ENCODE measurements at places on chromosomes 6 and 20.

DNA sequence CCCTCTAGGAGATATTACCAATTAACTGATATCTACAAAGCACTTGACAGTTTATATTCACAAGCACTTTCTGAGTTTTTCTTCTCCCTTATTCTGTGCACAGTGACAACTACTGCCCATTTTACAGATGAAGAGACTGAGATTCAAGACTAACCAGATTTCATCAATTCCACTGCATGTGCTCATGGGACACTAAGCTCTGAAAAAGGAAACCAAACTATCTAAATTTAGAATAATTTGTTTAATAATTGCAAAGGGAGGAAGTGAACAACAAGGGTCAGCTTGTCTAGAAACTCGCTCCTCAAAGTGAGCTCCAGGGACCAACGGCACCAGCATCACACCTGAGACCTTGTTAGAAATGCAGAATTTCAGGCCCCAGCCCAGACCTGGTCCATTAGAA, 50.8 kb upstream of the MYLIP start:
- DNase-seq, result no peak

DNA sequence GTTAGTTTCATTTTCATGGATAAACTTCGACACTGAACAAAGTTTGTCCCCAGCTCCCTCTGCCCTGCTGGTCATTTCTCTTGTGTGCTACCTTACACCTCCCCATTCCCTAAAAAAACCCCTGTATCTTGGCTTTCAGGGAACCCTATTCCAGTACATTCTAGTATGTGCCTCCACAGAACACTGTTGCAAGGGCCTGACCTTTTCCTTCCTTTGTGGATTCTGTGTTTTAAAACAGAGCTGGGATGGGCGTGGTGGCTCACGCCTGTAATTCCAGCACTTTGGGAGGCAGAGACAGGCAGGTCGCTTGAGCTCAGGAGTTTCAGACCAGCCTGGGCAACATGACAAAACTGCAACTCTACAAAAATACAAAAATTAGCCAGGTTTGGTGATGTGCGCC, 20.6 kb upstream of the QKI start:
- no peak for DNase-seq

DNA sequence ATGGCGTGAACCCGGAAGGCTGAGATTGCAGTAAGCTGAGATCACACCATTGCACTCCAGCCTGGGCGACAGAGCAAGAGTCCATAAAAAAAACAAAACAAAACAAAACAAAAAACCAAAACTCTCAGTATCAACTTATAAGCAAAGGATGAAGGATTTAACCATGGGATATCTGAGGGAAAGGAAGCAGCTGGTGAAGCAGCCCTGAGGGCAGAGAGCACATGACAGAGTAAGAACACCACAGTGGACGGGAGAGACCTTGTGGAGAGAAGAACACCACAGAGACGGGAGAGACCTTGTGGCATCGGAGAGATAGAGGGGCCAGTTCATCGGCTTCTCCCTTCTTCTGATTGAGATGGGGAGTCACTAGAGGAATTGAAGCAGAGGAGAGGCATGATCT, 697.2 kb downstream of the HDGFL1 start:
- DNase-seq, result no peak

GRCh38 chr6:52162940-52163908, 23.0 kb upstream of the IL17A start:
- no peak for DNase-seq

Data from T-helper 17 cell (primary cell).